RKO (cell line): ENCODE measurements at places on chromosomes 13 and 19.

DNA sequence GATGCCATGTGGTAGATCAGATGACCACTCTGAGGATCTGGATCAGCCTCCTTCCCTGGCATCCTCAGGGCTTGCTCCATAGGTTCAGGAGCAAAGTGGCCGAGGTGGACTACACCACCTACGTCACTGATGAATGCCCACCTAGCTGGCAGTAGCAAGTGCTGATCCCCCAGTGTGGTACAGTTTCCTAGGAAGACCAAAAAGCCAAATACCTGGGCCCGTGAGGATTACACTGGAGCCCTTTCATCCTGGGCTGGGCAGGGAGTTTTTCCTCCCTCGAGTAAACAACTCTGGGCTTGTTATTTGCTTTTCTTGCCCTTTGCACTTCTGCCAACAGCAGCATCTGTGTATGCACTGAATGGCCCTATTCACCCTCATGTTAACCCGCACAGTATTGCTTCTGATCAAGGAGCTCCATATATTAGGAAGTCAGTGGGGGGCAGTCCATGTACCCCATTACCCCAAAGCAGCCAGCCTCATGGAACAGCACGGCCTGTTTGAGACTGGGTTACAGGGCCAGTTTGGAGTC lies 3.3 kb upstream of the MYADM start:
- no peak for DNase-seq

- DNase-seq, result no peak
These were observed 13.6 kb downstream of the POLR1D start for GRCh38 chr13:27635266-27635665.

DNA sequence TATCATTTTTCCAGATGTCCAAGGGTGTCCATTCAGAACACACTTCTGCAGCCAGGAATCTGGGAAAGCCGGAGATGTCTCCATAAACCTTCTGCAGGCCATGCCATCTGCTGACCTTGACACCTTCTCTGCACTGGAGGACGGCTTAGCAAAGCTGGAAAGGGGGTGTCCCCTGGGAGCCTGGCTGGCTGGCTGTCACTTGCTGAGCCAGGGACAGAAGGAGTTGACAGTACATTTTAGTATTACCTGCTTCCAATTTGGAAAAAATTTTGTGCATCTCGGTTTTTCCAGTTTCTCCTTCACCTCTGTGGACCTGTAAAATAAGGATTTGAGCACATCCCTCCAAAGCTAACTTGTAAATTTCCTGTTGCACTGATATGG lies 8.1 kb upstream of the CHST8 start:
- DNase-seq, result no peak

GRCh38 chr13:109684084-109684823 lies 102.1 kb downstream of the IRS2 start:
- DNase-seq, result no peak

- DNase-seq, result no peak
These were observed 554.1 kb downstream of the KCTD12 start for GRCh38 chr13:76331943-76332712.

DNA sequence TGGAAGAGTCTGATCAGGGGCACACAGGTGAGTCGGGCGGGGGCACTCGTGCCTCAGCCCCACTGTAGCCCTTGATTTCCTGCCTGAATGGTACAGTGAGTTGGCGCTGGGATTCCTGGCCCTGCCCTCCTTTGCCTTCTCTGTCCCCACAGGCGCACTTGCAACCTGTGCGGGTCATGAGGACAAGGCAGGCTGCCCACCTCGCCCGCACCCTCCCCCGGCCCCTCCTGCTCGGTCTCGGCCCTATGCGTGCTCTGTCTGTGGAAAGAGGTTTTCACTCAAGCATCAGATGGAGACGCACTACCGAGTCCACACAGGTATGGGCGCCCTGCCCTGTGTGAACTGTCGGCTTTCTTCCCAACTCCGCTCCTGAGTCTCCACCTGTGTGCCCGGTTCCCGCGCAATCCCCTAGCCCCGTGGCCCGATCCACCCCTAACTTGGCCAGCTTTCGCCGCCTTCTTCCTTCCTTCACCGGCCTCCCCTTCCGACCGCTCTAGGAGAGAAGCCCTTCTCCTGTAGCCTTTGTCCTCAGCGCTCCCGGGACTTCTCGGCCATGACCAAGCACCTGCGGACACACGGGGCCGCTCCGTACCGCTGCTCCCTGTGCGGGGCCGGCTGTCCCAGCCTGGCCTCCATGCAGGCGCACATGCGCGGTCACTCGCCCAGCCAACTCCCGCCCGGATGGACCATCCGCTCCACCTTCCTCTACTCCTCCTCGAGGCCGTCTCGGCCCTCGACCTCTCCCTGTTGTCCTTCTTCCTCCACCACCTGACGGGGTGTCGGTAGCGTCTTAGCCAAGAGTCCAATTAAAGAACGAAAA lies 1.6 kb upstream of the KMT2B start:
- DNase-seq, result no peak
